Right renal pelvis (tissue), 4 donors: ENCODE measurements at places on chromosomes 3 and 15.

- no peak for DNase-seq
These were observed 129.1 kb downstream of the WNT7A start for GRCh38 chr3:13750731-13751130.

DNA sequence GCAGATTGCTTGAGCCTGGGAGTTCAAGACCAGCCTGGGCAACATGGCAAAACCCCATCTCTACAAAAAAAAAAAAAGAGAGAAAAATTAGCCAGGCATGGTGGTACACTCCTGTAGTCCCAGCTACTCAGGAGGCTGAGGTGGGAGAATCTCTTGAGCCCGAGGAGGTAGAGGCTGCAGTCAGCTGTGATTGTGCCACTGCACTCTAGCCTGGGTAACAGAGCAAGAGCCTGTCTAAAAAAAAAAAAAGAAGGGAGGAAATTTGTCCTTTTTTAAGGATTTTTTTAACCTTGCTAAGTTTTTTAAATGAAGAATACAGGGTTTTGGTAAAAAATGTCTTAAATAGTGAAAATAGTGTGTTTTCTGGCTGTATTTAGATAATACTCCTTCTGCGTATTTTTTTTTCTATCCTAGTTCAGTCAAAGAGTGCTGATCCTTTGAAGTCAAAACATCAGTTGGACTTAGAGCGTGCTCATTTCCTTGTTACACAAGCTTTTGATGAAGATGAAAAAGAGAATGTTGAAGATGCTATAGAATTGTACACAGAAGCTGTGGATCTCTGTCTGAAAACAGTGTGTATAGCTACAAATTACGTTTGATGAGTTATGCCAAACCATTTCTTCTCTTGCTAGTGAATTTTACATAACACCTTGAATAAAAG, 11.1 kb downstream of the CAPN7 start:
- DNase-seq = no peak

DNA sequence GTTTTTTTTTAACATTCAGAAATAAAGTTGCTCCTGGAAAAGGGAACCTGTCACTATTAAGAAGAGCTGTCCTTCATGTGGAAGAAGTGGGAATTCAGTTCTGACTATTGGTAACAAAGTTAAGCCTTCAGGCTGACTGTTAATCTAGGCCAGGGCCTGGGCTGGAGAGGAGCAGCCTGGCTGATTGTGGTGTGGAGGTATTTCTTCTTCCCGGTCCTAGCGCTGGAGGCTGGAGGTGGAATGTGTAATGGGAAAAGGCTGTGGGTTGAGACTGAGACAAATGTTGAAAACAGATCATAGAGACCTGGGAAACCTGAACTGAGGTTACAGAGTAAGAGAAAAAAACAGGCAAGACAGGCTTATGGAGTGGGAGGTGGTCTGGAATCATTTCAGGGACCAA, 23.8 kb upstream of the SH3BP5 start:
- no peak for DNase-seq

DNA sequence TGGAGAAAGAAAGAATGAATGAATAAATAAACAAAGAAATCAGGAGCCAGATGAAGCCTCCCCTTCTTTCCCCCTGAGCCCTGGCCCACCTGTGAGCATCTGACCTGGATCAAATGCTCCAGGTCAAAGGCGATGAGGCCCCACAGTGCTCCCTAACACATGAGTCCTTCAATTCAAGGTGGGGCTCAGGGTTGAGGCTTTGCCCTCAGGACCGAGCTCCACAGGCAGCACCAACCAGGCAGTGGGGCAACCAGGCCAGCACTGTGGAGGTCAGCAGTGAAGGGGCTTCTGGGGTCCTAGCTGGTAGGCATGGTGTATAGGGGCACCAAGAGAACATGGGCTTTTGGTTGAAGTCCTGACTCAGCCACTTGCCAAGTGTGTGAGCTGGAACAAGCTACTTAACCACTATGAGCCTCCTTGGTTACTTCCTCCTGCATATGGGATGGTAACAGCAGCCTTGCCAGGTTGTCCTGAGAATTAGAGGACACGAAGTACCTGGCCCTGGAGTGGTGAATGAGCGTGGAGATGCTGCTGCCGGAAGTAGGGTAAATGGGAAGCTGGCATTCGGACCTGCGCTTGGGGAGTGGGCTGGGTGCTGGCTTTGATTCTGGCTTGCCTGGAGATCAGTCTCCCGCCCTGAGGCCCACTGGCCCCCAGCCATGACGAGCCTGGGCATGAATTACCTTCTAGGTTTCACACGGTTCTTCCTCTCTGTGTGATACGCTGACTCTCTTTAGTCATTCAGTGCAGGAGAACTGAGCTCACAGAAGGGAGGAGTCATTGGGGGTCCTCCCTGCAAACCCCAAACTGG, 10.0 kb upstream of the PAQR5 start:
- no peak for DNase-seq

DNA sequence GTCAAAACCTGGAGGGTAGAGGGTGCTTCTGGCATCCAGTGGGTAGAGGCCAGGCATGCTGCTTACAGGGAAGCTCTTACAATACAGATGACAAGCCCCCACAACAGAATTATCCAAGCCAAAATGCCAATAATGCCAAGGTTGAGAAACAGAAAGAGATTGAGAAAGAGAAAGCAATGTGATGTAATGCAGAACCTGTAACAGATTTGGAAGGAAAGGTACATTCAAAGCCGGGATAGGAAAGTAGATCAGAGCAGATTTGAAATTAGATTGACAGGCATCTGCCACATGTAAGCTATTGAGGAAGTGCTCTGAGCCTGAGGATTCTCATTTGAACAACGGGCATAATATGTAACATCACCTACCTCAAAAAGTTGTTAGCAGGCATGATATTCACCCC, 157.9 kb downstream of the FHIT start:
- DNase-seq = no peak

DNA sequence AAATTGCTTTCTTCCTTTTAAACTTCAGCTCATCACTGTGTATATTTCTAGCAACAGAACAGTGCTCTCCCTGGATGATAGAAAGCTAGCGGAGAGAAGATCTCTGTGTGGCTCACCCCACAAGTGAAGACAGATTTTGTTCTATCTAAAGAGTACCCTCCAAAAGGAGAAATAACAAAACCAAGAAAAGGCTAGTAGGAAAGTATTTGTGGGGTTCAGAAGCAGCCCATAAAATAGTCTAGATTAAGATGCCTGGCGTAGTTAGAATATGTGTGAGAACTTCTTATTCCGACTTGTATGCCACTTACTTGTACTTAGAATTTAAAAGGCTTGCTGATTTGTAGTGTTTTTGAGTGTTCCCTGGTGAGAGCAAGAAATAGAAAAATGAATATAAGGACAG, 214.9 kb upstream of the IL12A start:
- DNase-seq = no peak

GRCh38 chr15:82018201-82018600, 27.6 kb downstream of the MEX3B start:
- no peak for DNase-seq
